Aorta (tissue), 5 donors: ENCODE measurements at places on chromosomes 2 and 18. TPM values are rescaled to one million over a fixed set of nuclear protein-coding genes. Genes with fewer than 3 reads are reported as not detected.

Gene PSMA8
- not detected for total RNA-seq

Gene ADD2
- 1.7 TPM for total RNA-seq

Gene NPPC
- 0.49 TPM for total RNA-seq

Gene VWA3B
- total RNA-seq = 0.36 TPM

Gene ESPNL
- total RNA-seq = not detected

DNA sequence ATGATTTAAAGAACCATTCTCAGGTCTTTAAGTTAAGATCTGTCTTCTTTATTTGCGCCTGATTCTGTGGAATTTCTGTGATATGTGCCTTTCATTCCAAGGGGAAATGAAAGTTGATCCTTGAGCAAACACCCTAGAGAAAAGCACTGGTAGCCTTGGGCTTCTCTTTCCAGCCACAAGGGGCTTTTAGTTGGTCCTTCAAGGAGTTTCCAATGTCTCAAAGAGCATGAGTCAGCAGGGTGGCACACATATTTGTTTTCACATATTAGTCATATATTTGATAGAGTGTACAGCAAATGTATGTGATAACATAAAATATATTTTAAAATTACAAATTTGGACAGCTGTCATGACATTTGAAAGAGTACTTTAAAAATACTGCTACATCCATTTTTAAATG lies 339.5 kb downstream of the TXNL1 start:
- DNase-seq = no peak

DNA sequence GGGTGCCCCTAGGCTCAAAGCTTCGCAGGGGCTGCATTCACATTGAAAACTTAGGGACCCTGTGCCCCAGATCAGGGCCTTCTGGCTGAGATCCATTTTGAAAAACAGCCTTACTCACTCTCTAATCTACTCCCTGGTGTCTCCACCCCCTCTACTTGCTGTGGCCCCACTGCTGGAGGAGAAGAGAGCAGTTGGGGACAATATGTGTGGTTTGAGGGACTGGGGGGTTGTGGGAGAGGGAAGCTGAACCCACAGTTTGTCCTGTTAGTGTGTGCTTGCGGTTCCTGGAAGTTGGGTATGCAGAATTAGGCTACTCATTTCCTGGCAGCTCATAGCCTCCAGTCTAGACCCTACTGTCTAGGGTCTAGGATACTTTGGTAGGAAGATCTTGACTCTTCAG lies 211.4 kb downstream of the PRKCE start:
- no peak for DNase-seq

GRCh38 chr2:24816884-24817283 lies 23.7 kb downstream of the CENPO start:
- no peak for DNase-seq

GRCh38 chr18:35808796-35809195 lies 163.7 kb upstream of the RMP24 start:
- DNase-seq = no peak

- DNase-seq = no peak
Observed at GRCh38 chr18:24633121-24633520, 172.7 kb downstream of the HRH4 start.
